OCI-LY7 (cell line): ENCODE measurements at places on chromosomes 16 and 17.

DNA sequence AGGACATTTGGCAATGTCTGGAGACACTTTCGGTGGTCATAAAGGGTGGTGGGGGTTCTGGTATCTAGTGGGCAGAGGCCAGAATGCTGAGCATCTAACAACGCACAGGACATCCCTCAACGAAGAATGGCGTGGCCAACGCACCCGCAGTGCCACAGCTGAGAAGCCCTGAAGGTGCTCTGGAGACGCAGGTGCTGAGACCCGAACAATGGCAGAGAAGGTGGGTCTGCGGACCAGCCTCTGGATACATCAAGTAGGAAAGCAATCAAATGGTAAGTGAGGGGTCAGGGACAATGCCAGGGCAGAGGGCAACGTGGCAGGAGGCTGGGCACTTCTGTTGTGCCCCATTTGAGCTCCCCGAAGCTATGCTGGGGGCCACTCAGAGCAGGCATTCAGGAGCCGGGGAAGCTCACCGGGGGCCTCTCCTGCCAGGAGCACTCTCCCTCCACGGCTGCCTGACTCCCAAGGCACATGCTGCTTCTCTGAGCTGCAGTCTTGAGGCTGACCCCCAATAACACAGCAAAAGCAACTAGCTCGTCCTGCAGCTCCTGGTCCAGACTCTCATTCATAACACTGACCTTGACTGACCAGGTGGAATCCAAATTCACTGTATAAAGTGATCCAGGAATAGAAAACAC lies 26.0 kb downstream of the SPHK1 start:
- DNase-seq = no peak

- peak; percentile 56 for DNase-seq
Measured at GRCh38 chr17:67386965-67387551, 10.0 kb downstream of the PITPNC1 start.

DNA sequence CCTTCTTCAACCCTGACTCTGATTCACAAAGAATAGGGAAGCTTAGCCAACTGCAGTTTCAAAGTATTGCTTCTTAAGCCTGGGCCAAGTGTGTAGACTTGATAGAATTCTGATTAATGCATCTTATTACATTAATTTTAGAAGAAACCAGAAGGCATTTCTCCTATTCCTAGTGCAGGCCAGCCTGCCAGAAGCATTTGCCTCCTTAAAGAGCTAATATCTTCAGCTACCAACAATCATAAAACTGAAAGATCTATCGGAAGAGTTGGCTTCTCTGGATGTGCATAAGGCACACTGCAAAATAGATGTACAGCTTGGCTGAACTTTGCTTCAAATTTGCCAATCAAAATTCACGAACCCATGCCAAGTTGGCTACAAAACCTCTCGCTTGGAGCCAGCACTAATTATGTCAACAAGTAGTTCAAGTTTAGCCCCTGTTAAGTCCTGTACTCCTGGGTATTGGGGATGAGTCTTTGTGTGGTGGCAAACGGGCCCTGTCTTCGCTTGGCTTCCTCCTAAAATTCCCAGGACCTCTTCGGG lies 717.8 kb downstream of the WWOX start:
- DNase-seq = no peak

DNA sequence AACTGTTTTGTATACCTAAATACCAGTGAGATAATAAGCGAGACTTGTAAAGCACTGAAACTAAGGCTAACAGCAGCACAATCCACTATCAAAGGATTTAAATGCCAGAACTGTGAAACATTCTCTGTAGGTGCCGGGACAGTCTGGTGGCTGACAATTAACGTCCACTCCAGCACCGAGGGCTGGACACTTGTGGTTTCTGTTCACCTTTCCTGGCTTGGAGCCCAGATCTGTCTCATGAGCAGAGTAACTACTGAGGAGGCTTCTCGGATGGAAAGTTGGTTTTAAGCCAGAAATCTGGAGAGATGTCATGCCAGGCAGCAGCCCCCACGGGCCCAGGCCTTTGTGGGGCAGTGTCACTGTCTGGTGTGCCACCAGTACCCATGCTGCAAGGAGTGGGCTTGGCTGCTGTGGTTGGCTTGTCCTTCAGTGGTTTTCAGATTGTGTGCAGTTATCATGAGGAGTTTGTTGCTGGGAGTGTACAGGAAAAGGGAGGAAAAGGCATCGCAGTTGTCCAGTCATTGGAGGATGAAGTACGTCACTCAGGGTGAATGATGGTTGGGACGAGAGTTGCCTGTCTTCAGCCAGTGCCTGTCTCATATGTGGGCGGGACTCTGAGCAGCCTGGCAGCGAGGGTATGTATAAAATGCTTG lies 35.5 kb downstream of the UBN1 start:
- no peak for DNase-seq

DNA sequence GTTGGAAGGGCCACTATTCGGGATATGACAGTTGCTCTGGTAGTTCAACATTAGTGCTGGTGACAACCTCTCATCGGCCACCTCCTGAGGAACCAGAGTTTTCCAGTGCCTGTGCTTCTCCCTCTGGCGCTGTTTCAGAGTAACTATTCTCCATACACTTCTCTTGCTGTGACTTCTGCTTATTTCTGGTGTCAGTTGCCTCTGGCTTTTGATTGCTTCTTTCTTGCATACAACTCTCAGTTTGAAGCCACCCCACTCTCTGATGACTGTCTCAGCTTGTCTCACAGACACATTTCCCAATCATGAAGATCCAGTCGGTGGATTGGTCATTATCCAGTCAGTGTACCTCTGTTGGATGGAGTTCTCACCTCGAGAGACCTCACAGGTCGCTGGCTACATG lies 3.4 kb upstream of the TM4SF5 start:
- no peak for DNase-seq

DNA sequence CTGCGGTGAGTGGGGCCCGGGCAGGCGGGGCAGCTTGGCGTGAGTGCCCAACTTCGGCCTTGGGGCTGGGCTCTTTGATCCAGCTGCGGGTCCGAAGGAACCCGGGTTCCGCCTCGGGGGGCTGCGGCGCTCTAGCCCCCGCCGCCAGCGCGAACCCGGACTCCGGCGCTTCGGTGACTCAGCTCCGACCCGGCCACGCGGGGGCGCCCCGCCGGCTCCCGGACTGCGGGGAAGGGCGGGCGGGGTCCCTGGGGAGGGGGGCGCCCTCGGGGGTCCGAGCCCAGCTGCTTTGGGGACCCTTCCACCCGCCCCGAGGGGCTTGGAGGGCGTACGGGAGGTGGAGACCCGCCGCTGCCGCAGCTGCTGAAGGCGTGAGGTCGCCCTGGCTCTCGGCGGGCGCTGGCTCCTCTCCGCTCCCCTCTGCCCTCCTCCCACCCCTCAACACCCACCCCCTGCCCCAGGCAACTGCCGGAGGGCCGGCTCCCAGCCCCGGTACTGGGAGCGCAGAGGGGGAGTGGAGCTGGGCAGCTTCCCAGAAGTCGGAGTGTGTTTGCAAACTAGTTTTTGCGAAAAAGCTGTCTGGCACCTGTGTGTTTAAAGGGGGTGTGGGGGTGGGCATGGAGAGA lies 516 bp downstream of the CPNE2 start:
- peak; percentile 66 for DNase-seq

GRCh38 chr16:21638573-21638975 lies 13.8 kb downstream of the IGSF6 start:
- DNase-seq = no peak
